ENCODE measurements at places on chromosomes 6 and 20. TPM values are rescaled to one million over a fixed set of nuclear protein-coding genes. Genes with fewer than 3 reads are reported as not detected.

RIMS1 gene
- not detected for total RNA-seq

TXNDC5 gene
- total RNA-seq, result 578 TPM

C20orf144 gene
- total RNA-seq, result 0.09 TPM

GSTA4 gene
- total RNA-seq, result 53.6 TPM

GLP1R gene
- not detected for total RNA-seq

DBNDD2 gene
- total RNA-seq, result 16.7 TPM

SLC26A8 gene
- not detected for total RNA-seq

DNA sequence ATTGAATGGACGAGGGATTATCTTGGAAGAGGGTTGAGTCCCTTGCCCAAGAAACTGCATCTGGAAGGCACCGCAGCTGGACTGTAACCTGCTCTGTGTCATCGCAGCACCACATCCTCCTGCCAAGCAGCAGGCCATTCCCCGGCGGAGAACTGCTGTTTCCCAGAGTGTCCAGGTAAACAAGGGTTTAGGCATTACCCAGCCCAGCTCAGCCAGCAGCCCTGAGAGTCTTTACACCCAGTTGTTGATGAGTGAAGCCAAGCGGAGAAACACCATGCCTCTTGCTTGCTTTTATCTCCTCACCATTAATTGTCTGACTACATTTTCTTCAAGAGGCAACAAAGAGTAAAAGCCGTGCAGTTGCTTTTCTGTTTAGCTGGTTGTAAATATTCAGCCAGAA, 104.1 kb downstream of the CDH4 start:
- DNase-seq, result no peak

DNA sequence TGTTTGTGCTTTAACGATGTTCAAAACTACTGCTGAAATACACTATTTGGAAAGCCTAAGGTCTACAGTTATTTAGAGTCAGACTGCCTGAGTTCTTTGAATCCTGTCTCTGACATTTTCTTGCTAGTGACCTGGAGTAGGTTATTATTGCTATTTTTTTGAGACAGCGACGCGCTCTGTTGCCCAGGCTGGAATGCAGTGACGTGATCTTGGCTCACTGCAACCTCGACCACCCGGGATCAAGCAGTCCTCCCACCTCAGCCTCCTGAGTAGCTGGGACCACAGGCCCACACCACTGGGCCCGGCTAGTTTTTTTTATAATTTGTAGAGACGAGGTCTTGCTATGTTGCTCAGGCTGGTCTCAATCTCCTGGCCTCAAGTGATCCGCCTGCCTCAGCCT, 96.6 kb downstream of the TIAM2 start:
- no peak for DNase-seq

GRCh38 chr6:48080227-48081009, 30.6 kb downstream of the PTCHD4 start:
- DNase-seq, result peak; percentile 62

DNA sequence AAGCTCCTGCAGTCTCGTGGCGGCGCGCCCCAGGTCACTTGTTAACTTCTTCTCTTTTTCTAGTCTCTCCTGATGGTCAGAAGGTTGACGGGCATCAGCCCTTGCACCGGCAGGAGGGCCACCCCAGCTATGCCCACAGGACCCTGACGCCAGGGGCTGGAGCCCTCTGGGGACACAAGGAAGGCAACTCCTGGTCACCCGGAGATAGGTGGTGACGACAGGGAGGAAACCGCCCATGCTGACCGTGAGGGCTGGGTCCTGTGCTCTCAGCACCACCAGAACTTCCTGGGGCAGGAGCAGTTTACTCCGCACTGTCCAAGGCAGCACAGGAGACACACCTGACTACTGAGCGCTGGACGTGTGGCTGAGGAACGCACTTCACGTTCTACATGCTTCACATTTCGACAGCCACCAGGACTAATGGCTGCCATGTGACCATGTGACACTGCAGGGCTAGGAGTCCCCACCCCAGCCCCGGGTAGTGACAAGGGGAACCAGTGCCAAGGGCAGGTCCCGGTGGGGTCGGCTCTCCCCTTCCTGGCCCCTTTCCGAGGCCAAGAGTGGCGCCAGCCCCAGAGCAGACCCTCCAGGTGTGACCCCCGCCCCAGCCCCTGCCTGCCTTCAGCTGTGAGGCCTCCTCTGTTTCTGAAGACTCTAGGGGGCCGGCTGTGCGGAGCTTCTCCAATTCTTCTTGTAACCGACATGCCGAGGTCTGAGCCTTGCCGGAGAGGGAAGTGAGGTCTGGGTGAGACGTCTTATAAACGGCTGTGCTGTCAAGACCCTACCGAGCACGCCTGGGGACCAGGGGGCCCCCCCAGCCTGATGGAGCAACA, 45.2 kb downstream of the DSTN start:
- DNase-seq, result no peak

GRCh38 chr6:84977363-84977705, 212.9 kb upstream of the TBX18 start:
- DNase-seq, result no peak

- DNase-seq, result no peak
Measured at GRCh38 chr20:31801508-31801907, 17.6 kb upstream of the MYLK2 start.

GRCh38 chr6:77172578-77172977, 290.7 kb downstream of the HTR1B start:
- DNase-seq, result no peak

DNA sequence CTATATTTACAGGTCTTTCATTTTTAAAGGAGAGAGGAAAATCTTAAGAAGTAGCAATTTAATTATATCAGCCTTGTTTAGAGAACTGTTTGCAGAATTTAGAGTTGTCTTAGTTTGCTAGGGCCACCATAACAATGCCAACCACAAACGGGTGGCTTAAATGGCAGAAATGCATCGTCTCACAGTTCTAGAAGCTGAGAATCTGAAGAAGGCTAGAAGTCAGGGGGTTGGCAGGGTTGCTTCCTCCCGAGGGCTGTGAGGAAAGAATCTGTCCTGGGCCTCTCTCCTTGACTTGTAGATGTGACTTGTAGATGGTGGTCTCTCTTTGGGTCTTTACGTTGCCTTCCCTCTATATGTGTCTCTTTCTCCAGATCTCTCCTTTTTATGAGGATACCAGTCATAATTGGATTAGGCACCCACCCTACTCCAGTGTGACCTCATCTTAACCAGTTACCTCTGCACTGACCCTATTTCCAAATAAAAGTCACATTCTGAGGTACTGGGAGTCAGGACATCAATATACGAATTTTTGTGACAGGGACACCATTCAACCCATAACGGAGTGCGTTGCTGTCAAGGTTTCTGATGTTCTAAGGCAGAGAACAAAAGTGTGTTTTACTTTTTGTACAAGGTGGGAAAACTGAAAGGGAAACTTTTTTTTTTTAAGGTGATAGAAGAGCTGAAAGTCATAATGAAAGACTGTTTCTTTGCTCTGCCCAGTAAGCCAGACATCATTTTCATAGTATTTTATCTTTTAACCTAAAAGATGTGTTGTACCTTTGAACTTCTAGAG, 84.4 kb downstream of the SAMD3 start:
- DNase-seq, result no peak

DNA sequence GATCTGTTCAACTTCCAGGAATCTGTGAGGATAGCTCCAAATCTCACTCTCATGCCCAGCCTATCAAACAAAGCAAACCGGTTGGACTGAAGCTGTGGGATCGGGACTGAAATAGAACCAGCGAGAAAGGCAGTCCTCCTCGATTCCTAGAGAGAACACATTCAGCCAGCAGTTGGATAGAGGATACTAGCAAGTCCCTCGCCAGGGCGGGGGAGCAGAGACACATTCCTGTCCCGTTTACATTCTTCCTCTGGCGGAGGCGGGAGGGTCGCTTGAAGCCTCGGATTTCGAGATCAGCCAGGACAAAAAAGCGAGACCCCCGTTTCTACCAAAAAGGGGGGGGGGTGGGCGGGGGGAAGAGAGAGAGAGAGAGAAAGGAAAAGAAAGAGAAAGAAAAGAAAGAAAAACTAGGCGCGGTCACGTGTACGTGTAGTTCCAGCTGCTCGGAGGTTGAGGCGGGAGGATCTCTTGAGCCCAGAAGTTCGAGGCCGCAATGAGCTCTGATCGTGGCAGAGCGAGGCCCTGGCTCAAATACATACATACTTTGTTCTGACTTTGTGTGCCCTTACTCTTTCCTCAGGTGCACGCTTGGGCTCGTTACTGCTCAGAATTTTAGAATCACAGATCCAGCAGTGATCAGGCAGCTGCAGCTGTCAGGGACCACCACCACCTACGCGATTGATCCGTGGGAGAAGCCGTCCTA, 19.5 kb downstream of the ZNF311 start:
- DNase-seq, result peak; percentile 97

DNA sequence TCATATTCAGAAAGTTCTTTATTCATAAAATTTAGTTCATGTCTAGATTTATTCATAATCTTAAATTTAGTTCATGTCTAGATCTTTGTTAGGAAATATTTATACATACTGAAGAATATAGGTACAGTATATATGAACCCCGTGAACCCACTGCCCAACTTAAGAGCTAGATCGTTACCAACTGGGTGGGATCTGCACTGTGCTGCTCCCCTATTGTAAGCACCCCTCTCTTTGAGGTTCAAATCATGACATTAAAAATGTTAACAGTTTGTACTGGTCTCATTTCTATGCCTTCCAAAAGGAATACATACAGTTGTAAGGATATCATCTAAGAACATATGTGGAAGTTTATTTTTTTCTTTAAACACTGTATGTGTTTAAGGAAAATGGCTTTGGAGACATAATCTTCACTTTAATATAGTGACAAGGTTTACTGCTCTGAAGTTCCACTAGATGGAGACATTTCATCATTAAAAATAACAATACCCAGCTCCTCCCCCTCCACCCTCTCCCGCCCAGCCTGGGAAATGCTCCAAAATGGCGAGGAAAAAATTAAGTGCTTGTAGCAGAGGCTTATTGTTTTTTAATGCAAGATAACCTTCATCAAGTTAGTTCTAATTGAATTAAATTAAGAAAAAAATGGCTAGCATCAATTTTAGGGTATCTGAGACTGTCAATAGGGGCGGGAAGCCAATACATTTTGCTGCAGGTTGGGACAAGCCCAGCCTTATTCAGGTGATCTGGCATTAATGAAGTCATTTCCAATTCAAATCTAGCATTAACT, 104.1 kb upstream of the TRAF3IP2 start:
- peak; percentile 68 for DNase-seq

GRCh38 chr6:2037237-2037926, 208.0 kb downstream of the GMDS start:
- DNase-seq, result no peak

GRCh38 chr6:140101367-140101766, 726.9 kb upstream of the CITED2 start:
- DNase-seq, result no peak

DNA sequence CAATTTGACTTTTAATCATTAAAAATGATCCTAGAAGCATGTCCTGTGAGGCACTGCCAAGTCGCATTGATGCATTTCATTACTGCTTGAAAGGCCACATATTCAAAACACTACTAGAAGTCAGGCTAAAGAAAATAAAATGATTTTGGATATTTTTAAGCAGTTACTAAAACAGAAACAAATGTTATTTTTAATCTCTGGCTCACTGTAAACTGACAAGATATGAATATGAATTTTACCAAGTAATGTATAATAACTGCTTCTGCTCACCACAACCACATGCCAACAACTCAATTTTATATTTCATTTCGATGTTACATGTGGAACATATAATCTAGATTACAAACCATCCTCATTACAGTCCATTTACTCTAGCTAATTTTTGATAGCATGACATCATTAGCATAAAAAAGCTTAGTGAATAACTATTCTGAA, 90.6 kb downstream of the ATXN1 start:
- DNase-seq, result no peak

DNA sequence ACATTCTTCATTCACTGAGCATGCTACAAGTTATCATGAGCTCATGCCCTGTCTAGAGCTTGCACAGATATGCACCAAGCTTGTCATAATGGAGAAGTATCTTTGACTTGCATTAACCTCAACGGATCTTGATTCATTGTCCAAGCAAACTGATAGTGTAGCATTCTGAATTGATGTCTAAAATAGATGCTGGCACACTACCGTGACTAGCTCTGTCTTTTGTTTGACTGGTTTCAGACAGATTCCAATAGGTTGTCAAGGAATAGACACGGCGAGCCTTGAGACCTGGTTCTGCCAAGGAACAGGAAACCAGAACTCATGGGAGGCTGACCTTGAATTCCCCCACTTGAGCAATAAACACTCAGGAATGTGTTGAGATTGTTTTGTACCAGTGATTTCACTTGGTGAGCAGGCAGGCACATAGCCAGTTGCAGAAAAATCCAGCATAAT, 1153.1 kb upstream of the GJE1 start:
- no peak for DNase-seq

DNA sequence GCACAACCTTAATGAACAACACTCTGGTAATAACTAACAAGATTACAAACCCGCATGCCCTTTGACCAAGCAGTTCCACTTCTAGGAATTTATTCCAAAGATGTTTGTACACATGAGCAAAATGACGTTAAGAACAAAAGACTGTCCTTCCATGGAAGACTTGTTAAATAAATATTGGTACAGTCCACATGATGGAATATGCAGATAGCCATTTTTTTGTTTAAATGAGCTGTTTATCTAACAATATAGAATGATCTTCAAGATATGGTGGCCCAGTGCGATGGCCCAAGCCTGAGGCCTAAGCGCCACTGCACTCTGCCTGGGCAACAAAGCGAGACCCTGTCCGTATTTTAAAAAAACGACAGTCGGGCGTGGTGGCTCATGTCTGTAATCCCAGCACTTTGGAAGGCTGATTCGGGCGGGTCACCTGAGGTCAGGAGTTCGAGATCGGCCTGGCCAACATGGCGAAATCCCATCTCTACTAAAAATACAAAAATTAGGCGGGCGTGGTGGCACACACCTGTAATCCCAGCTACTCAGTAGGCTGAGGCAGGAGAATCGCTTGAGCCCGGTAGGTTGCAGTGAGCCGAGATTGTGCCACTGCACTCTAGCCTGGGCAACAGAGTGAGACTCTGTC, 7.4 kb upstream of the AHCY start:
- DNase-seq, result peak; percentile 95

DNA sequence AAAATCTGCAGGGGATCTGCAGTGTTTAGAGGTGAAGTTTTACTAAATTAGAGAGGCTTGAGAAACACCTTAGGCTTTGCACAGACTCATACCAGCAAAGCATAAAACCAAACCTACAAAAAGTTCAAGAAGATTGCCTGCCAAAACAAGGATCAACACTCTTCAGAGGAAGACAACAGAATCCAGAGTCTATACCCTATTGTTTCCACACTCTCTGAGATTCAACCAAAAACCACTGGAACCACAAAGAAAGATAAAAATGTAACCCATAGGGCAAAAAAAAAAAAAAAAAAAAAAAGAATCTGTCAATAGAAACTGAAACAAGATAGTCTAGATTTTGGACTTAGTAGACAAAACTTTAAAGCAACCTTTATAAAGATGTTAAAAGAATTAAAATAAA, 102.7 kb downstream of the ANKRD60 start:
- DNase-seq, result no peak

GRCh38 chr20:50883856-50884255, 47.4 kb downstream of the ADNP start:
- no peak for DNase-seq

DNA sequence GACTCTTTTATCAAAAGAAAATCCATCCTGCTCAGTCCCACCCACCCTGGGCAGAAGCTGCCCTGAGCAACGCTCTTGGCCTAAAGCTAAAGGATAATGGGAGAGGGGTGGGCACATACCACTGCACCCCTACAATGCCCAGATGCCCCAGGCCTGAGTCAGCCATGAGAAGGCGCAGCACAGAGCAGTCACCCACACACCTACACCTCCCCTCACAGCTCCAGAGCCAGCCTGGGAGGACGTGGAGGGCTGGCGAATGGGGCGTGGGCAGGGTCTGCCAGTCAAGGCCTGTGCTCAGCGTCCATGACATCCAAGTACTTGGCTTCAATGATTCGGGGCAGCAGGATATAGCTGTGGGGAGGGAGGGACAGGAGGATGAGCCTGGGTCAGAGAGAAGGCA, 11.5 kb downstream of the SLC4A11 start:
- DNase-seq, result no peak
